Motor neuron (in vitro differentiated cells): ENCODE measurements at places on chromosomes 3 and 15. TPM values are rescaled to one million over a fixed set of nuclear protein-coding genes. Genes with fewer than 3 reads are reported as not detected.

GRCh38 chr15:48337607-48338006 is 6.4 kb downstream of the DUT start:
- no peak for ATAC-seq

Gene CDV3
- total RNA-seq = 108 and 119 TPM in 2 replicates

- no peak for ATAC-seq
These were observed 80.5 kb downstream of the OSBPL10 start for GRCh38 chr3:31900583-31900982.

DNA sequence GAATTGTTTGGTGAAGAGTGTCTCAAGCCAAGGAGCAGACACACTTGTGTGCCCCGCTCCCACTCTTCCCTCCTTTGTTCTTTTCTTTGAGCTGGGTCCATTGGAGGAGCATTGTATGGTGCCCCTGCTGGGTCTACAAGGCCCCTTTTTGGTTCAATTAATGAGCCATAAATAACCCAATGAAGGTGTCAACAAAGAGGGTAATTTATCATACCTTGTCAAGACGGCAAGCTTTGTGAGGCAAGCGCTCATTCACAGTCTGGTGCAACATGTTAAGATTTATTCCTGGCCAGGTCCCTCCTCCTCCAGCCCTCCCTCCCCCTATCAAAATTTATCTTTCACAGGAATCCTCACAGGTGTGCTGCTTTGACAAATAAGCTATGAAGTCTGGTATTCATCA is 300.1 kb downstream of the RORA start:
- peak; percentile 65 for ATAC-seq

- no peak for ATAC-seq
These were observed 386.9 kb downstream of the PDCD6IP start for GRCh38 chr3:34185301-34185700.

DNA sequence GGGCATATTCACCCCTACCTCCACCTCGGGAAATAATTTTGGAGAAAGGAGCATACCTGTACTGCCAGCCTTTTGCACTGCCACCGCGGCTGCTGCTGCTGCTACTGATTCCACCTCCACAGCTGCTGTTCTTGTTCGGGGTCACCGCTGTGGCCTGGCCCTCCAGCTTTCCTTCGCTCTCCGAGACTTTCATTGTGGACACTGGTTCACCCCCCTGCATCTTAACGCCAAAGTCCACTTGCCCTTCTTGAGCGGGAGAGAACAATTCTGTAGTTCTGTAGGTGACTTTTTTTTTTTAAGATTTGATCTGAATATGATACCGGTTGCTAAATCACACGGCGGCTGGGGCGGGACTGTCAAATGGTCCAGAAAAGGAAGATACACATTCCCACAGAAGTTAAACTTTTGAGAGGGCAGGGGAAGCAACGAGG is 701 bp downstream of the OSBPL11 start:
- no peak for ATAC-seq

- no peak for ATAC-seq
These were observed 109.3 kb downstream of the GTPBP8 start for GRCh38 chr3:113100063-113100462.

GRCh38 chr3:150133293-150133692 is 162.6 kb upstream of the PFN2 start:
- no peak for ATAC-seq

Gene MCTP2
- 0.11 and 0.50 TPM in 2 replicates for total RNA-seq

Gene PLAAT1
- 7.9 and 9.9 TPM in 2 replicates for total RNA-seq

DNA sequence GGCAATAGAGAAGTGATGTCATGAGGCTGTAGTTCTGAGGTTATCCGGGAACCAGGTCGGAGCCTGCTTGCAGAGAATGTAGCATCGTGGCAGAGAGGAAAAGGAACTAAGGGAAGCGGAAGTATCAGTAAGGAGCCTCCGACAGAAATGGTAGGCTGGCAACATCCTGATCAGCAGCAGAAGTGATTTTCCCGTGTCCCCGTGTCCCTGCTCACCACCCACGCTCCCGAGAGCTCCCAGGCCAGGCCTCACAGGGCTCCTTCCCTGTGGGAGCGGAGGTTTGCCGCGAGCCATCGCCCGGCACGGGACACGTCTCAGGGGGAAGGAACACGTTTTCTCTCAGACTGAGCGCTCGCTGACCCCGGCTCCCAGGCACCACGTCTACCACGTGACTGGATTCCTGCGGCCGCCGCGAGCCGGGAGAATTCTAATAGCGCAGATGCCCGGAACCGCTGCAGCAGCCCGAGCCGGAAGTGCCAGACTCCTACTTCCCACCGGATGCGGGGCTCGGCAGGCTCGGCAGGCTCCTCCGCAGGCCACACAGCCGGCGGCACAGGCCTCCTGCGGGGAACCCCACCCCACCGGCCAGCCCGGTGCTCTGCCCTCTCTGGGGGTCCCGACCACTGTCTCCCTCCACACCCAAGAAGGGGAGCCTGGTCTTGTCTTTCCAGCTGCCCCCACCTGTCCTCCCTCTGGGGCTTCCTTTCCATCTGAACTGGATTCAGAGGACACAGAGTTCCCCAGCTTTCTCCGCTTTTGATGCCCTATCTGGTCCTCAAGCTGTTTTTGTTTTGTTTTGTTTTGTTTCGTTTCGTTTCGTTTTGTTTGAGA is 99.3 kb downstream of the BDH1 start:
- ATAC-seq = peak; percentile 96

Gene HIGD2B
- total RNA-seq = 0.50 TPM in 1 of 2 replicates, not detected in the other

Gene ITIH4
- 4.2 and 7.0 TPM in 2 replicates for total RNA-seq

GRCh38 chr3:124091716-124092115 is 99.8 kb upstream of the ROPN1 start:
- ATAC-seq = no peak

Gene TLR9
- 0.21 TPM in 1 of 2 replicates, not detected in the other for total RNA-seq

DNA sequence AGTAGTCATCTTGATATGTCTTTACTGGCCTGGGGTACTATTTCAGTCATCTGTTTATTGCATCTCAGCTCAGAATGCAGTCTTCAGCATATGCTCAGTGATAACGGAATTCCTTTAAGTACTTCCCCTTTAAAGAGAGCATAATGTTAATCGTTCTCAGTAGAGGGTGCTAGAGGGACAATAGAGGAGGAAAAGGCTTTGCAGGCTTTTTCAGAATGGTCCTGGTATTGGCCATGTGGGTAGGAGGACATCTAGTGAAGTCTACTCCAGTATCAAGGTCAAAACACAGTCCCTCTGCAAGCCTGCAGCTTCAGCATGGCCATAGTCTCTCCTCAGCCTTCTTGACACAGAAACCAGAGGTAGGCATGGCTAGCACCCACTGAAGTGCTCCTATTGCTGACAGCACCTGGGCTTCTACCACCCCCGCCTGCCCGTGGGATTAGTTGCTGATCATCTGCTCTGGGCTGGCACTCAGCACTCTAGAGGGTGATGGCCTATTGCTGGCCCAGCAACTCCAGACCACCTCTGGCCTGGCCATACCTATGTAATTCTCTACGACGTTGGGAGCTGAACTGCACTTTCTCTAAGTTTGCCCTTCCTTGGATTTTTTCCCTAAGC is 65.4 kb downstream of the KCNH8 start:
- no peak for ATAC-seq

Gene ARPC4
- total RNA-seq = 138 and 149 TPM in 2 replicates

Gene SCG5
- 39.6 and 42.1 TPM in 2 replicates for total RNA-seq

GRCh38 chr3:109903100-109903499 is 565.8 kb upstream of the DPPA4 start:
- ATAC-seq = no peak

DNA sequence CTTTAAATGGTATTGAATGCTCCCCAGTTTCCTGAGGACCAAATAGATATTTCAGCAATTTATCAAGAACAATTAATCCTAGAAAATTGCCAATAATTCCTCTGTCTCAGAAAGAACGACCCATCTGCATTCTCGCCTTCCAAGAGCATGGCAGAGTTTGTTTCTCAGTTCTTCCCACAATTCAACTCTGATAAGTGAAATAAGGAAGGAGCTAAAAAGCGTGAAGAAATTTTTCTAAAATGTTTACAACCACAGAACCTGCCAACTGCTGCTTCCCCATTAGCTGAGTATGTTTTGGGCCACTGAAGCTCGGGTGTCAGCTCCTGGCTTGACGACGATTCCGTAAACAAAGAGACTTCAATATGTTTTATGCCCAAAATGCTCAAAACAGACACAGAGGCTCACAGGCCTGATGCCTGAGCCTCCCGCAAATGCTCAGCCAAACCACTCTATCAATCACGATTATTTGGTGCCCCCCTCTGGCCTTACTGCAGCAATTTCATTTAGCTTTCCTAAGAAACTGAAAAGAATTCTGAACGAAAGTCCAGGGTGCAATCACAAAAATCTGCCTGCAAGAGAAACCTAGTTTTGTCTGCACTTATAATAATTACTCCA is 259.2 kb upstream of the CCDC54 start:
- no peak for ATAC-seq

DNA sequence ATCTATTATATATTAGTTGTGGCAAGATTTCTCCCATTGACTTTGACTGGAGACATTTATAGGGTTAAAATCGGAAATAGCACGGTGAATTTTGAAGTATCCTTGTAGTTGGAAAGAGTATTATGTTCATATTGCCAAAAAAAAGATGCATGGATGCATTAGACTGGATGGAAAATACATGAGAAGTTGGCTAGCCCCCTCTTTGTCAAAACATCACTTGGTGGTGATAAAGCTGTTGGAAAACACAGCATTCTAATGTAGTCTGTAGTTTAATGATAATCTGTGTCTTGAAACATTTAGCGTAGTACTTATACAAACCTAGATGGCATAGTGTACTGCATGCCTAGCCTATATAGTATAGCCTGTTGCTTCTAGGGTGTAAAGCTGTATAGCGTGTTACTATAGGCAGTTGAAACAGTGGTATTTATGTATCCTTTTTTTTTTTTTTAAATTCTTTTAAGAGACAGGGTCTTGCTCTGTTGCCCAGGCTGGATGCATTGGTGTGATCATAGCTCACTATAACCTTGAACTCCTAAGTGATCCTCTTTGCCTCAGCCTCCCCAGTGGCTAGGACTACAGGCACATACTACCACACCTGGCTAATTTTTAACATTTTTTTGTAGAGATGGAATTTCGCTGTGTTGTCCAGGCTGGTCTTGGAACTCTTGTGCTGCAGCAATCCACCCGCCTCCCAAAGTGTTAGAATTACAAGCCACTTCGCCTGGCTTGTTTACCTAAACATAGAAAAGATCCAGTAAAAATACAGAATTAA is 21.8 kb downstream of the CTNNB1 start:
- no peak for ATAC-seq

- no peak for ATAC-seq
These were observed 513.4 kb downstream of the ZNF385D start for GRCh38 chr3:21237638-21238037.

DNA sequence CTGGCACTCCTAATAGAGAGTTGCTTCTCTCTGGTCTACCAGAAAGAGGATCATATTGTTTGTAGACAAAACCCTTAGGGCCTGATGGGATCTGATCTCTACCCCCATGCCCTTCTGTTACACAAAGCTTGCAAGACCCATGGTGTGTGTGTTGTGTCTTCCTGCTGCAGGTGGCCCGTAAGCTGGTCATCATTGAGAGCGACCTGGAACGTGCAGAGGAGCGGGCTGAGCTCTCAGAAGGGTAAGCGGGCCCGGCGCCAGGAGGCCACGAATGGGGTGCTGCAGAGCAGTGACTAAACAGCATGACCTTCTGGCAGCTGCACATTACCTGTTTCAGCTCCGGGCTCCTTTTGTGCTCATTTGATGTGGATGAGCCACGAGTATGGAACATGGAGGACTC is 18.2 kb downstream of the TPM1 start:
- no peak for ATAC-seq
